ENCODE measurements at places on chromosomes 3 and 15.

DNA sequence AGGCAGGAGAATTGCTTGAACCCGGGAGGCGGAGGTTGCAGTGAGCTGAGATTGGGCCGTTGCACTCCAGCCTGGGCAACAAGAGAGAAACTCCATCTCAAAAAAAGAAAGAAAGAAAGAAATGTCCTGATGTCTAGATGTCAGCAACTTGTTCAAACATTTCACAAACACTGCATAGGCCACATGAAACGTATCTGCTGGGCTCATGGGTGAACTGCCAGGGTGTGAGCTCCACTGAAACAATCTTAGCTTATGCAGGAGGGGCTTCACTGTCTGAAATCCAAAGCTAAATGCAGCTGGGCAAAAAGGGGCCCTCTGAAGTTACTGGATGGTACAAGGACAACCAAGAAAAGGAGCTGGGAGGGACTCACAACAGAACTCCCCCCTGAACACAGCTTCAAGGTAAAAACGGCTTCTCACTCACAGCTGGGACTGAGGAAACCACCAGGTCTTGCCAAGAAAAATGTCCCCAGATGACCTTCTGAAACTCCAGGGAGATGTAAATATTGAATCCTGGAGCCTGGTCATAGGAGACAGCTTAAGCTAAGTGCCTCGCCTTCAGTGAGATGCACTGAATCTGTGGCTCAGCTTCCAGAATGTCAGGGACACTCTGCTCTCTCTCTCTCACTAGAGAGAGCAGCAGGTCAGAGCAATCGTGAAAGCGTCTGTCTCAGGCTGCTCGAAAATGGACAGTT lies 31.9 kb downstream of the SEC61A1 start:
- DNase-seq, result no peak

DNA sequence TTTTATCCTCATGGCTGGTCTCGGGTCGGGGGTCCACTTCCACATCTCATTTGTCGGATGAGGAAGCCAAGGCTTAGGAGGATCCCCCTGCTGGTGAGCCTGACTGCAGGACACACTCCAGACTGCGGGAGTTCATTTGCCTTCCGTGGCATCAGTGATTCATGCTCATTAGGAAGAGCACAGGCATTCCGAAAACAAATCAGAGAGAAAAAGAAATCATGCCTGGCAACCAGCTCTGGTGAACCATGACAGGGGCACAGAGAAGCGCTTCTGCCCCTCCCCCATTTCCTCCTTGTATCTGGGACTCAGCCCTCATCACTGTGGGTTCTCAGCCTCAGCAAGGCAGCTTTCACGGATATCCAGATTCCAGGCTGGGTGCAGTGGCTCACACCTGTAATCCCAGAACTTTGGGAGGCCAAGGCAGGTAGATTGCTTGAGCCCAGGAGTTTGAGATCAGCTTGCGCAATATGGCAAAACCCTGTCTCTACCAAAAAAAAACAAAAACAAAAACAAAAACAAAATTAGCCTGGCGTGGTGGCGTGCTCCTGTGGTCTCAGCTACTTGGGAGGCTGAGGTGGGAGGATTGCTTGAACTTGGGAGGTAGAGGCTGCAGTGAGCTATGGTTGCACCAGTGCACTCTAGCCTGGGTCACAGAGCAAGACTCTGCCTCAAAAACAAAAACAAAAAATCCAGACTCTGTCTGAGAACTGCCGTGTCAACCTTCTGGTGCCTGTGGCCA lies 28.4 kb downstream of the IRAK2 start:
- no peak for DNase-seq

DNA sequence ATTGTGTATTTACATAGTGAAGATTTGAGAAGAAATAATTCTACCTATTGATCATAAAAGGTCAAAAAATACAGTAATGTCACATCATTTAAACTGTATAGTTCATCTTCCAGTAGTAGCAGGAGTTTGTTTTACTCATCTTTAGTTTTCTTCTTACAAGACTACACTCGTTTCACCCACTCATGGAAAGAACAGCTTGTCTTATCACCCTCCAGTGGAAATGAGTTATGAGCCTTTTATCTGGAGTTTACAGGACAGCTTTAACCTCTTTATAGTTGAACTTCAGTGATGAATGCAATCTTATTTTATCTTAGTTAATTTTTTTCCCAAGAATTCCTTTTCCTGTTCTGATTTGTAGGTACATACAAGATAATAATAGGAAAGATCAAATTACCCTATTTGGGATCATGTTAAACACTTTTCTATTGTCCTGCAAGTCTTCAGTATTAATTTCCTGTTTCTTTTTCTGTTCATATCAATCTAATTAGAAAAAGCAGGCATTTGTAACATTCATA lies 36.8 kb downstream of the RBMS3 start:
- no peak for DNase-seq

DNA sequence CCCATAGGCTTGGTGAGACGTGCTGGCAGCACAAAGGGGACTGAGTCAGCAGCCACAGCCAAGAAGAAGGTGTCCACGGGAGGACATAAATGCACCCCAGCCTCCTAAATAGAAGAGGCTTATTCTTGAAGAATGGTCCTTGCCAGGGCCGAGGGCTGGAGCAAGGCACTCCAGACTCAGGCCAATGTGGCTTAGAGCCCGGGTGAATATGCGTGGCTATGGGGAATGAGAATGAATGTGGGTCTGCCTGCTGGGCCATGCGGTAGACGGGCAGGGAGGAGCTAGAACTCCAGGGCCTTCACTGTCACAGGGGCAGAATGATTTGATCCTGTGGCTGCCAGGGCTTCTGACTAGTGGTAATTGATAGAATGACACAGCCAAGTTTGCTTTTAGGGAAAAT lies 34.0 kb downstream of the DHX30 start:
- DNase-seq, result no peak

- DNase-seq, result no peak
Measured at GRCh38 chr15:50350621-50351020, 4.4 kb downstream of the GABPB1 start.

DNA sequence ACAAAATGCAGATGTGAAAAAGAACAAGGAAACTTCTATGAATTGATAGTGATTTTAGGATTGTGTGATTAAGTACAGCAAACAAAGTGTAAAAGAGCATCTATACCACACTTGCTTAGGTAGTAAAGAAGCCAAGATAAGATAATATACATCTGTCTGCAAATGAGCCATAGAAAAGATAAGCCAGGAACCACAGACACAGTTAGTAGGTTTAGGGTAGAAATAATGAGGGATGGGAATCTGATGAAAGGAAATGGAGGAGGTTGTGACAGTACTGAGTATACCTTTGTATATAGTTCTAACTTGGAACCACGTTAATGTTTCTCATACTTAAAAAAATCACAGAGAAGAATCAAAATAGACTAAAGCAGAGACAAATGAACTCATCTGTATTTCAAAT lies 54.0 kb downstream of the TCF12 start:
- DNase-seq, result no peak

- no peak for DNase-seq
Measured at GRCh38 chr15:82568986-82569385, 28.7 kb upstream of the RPS17 start.

DNA sequence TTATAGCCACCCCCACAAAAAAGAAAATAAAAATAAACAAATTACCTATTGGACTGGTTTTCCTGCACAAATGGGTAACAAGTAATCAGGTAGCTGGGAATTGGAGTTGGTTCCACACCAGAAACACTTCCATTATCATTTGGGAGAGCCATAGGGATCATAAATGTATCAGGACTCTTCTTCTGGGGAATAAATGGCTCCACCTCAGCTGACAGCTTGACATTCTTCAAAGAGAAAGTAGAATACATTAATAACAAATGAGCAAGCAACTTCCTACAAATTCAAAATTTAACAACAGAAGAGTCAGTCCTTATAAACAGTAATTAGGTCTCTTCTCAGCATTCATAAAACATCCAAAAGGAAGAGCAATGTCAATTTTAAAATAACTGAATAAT lies 8.7 kb downstream of the SECISBP2L start:
- DNase-seq, result no peak

DNA sequence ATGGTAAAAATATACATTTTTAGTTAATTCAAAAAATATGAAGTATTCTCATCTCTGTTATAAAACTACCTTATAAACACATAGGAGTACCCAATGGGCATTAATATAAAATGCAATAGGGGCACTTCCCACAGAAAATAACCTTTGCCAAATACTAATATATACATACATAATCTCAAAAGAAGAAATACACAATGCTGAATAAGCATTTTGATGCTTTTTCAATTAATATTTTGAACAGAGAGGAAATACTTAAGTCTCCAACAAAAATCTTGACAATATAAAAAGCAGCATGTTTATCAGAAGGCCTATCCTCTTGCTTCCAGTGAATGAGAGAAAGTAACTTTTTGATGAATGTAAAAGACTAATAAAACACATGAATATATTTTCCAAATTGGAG lies 110.7 kb downstream of the ROBO1 start:
- no peak for DNase-seq

DNA sequence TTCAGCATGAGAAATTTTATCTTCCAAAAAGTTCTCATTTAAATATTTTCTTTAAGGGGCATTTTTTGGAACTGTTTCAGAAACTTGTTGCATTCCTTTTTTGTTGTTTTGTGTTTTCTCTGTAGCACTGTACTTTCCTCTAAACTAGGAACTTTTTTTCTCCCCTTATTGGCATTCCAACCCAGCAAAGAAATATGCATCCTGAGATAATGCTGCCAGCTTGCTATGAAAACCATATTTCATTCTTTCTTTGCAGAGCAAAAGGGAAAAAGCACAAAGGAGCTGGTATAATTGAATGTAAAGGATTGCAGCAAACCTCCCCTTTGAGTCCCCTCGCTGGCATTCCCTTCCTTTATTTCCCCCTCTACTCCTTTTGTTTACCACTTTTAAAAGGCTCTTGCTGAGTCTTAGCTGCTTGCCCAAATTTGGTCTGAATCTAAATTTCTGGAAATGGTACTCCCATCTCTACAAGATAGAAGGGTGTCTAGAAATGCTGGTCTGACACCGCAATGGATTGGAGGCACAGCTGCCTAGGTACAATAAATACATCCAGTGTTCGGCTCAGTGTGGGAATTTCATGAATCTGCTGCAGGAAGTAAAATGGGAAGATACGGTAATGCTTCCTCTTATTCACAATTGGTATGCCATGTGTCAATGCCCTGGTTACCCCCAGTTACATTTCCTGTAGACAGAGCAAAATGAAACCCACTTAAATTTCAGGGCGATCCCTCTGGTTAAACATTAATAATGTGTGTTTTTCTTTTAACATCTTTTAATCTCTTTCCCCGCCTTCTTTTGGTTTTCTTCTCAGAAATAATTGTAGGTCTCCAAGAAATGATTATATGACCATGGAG lies 156.6 kb downstream of the MEIS2 start:
- no peak for DNase-seq

DNA sequence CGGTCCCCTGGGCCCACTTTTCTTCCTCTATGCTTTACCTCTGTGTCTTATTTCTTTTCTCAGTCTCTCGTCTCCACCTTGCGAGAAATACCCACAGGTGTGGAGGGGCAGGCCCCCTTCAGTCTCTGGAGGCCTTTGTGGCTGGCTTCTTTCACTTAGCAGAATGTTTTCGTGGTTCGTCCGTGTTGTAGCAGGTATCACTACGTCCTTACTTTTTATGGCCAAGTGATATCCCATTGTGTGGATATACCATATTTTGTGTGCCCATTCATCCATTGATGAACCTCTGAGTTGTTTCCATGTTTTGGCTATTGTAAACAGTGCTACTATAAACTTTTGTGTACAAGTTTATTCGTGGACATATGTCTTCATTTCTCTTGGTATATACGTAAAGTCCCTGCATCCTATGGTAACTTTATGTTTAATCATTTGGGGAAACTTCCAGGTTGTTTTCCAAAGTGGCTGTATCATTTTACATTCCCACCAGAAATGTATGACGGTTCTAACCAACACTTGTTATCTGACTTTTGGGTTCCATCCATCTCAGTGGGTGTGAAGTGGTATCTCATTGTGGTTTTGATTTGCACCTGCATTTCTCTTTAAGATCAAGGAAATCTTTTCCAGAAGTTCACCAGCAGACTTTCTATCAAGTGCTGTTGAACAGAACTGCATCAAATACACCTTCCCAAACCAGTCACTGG lies 5.6 kb downstream of the PIGZ start:
- DNase-seq, result no peak

DNA sequence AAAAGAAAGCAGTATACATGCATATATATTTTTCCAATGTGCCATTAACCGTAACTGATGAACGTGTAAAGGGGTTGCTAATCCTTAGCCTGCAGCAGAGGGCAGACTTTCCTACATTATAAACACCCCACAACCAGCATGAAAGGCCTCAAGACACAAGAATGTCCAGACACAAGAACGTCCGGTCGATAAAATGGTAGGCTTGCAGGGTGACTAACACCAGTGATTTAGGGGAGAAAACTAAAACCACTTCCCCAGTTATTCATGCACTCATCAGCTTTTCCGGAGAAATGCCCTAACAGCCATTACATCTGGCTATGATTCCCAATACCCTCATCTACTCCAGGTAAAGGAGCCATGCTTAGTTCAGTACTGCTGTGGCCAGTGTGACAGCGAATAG lies 57.4 kb downstream of the LRTM1 start:
- DNase-seq, result no peak

- DNase-seq, result peak; percentile 39
Measured at GRCh38 chr15:72230197-72231065, 559 bp downstream of the PKM start.

GRCh38 chr3:154236331-154236730 lies 88.0 kb downstream of the DHX36 start:
- DNase-seq, result no peak

- DNase-seq, result no peak
Measured at GRCh38 chr3:188465311-188465710, 311.4 kb downstream of the LPP start.

DNA sequence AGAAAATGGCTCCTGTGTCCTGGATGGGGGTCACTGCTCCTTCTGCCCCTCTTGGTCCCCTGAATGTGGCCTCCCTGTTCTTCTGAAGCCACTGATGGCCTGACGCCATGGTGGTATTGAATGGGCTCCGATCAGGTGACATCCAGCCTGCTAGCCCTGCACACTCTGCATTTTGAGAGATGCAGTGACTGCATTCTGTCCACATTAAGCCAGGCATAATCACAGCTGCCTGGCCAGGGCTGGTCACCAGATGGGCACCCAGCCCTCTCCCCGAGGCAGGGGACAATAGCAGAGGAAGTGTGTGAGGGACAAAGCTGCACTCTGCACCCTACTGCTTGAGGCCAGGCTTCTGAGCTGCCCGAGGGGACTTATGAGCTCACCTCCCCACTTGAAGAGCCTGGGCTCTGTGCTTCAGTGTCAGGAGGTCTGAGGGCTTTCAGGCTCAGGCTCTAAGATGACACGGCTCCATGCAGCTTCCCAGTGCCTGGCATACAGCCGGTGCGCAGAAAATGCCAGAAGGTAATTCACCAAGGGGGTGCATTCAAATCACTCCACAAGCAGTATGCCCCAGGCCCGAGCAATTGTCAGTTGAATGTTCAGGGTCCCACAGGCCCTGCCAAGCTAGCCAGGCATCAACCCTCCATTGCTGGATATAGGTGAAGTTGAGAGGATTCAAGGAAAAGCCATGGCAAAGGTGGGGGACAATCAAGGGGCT lies 56.8 kb downstream of the WNT7A start:
- no peak for DNase-seq

DNA sequence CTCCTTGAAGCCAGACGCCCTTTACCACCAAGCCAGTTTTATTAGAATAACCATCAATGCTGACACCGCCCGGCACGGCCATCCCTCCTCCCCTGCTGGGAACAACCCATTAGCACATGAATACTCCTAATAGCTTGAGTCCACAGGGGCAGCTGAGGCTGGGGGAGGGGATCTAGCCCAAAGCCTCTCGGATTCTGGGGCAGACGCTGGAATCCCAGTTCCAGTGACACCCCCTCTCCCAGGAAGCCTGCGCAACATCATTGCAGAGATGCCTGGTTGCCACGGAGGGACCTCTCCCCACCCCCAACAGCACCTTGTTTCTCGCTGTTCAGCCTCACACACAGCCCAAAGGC lies 1.2 kb upstream of the LINGO1 start:
- DNase-seq, result no peak

GRCh38 chr3:37096975-37097374 lies 77.4 kb downstream of the LRRFIP2 start:
- DNase-seq, result no peak

Data from cortex of kidney (tissue), 1 donor.